Naive thymus-derived CD8-positive, alpha-beta T cell (primary cell): ENCODE measurements at places on chromosomes 5 and 9.

DNA sequence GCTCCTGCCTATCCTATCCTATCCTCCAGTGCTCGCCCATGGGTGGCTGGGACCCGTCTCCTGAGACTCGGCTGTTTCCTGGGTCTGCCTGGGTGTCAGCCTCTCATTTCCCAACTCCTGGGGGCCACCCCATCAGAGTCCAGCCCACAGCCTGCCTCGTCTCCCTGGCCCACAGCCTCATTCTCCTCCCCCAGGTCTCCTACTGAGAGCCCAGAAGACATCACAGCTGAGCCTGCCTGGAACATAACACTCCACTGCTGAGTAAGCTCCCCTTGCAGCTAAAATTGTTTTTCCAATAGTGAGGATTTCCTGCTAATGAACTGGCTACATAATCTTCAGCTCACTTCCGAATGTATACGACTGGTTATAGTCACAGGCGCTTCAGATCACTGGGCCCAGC, 95.3 kb downstream of the TTLL11 start:
- DNase-seq, result no peak

- DNase-seq, result no peak
These were observed 68.1 kb downstream of the GDNF start for GRCh38 chr5:37771731-37772130.

- no peak for DNase-seq
These were observed 49.5 kb downstream of the C7 start for GRCh38 chr5:40958811-40959210.

DNA sequence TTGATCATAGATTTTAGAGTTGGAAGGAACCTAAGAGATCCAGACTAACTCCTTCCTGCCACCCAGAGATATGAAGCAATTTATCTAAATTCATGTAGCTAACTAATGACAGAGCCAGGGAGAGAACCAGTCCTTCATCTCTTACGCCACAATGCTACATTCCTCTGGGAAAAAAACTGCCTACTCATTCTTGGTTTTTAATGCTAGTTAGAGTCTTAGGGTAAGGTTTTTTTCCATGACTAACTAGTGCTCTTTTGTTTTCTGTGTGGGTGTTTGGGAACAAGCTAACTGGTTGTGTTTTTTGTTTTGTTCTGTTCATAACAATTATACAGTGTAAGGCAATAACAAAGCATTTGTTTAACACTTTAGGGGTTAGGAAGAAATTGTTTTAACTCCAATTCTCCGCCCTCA, 52.4 kb downstream of the SLC44A1 start:
- DNase-seq, result no peak

DNA sequence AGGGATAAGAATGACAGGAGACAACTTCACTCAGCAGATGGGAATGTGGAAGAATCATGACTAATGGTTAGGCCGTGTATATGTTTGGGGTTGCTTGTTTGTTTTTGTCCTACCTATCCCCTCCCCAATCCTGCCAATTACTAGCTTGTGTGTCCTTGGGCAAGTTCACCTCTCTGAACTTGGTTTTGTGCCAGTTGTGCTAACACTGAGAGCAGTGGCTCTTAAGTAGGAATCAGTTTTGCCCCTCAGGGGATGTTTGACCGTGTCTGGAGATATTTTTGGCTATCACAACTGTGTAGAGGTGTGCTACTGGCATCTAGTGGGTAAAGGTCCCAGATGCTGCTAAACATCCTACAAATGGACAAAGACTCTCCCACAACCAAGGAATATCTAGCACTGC, 287.0 kb downstream of the DMRT2 start:
- no peak for DNase-seq

GRCh38 chr9:110050925-110051355, 157.0 kb downstream of the C9orf152 start:
- no peak for DNase-seq
